ENCODE measurements at places on chromosomes 12 and 14.

- DNase-seq, result no peak
Observed at GRCh38 chr14:101186992-101187815, 283.7 kb upstream of the RTL1 start.

- DNase-seq, result no peak
Observed at GRCh38 chr14:28142400-28143015, 624.1 kb upstream of the FOXG1 start.

GRCh38 chr12:82351390-82351789 is 6.8 kb downstream of the CCDC59 start:
- no peak for DNase-seq

DNA sequence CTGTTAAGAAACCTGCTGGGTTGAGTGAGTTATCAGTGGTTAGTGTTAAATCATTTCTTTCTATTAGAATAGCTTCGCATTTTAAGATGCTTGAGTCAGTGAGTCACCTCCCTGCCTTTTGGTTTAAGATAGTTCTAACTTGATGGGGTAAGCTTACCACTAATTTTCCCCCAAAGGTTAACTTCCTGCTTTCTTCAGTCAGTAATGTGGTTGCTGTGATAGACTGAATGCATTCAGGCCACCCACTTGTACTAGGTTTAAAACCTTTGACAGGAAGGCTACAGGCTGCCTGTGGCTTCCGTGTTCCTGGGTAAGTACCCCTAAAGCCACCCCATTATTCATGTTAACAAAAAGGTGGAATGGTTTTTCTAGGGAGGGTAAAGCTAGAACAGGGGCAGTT is 25.3 kb downstream of the CLEC2A start:
- DNase-seq, result no peak

GRCh38 chr14:50109342-50109741 is 7.0 kb downstream of the VCPKMT start:
- no peak for DNase-seq

DNA sequence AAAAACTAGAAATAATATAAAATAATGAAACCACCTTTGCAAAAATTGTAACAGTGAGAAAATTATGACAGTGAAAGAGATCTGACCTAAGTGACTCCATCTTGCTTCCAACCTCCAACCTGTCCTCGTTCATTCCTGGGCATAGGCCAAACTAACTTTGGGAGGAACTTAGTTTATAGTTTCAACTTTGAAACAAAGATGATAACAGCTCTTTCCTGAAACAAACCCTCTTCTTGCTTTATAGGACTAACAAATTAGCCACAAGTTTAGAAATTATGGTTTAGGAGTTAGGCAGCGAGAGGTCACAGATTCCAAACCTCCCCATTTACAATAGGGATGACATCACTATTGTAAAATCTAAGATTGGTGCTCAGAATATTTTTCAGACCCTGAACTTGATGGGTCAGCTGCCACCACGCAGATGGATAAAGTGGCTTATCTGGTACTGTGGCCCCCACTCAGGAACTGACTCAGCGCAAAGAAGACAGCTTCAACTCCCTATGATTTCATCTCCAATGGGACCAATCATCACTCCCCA is 32.8 kb upstream of the OR10AD1 start:
- DNase-seq, result no peak

GRCh38 chr12:109458086-109458485 is 19.0 kb downstream of the KCTD10 start:
- DNase-seq, result no peak

- no peak for DNase-seq
Observed at GRCh38 chr12:20716037-20716436, 20.9 kb downstream of the SLCO1C1 start.

DNA sequence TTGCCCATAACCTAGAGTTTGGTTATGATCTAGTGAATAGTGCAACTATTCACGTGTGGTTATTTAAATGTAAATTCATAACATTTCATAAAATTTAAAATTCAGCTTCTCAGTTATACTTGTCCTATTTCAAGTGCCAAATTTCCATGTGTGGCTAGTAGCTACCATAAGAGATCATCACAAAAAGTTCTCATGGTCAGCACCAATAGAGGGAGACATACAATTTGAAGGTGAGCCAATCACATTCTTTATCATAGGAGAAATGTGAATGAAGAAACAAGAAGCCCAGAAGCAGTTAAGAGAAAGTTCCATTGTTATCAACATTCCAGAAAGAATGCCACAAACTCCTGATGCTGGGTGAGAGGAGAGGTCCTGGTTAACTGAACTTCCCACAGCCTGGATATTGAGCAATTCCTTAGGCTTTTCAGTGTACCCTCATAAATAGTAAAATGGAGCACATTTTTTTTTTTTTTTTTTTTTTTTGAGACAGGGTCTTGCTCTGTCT is 892.9 kb upstream of the USP15 start:
- DNase-seq, result no peak

DNA sequence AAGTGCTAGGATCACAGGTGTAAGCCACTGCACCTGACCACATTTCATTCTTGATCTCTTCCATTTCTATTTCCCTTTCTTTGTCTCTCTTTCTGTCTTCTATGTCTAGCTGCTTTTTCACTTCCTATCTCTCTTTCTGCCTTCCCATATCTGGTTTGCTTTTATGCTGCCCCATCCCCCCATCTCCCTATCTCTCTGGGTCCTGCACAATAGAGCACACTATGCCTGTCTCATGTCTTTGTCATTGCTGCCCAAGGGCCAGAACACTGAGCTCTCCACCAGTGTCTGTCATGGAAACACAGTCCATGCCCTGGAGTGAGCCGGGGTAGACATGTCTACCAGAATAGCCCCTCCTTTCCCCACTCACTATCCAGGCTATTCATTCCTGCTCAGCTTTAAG is 12.3 kb upstream of the RARG start:
- no peak for DNase-seq

DNA sequence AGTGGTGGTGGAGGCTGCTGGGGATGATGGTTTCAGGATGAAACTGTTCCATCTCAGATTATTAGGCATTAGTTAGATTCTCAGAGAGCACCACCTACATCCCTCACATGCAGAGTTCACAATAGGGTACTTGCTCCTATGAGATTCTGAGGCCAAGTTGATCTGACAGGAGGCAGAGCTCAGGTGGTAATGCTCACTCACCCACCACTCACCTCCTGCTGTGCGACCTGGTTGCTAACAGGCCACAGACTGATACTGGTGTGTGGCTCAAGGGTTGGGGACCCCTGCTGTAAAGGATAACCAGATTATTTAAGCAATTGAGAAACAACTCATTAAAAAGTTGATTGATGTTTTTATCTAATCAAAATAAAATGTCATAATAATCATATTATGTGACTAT is 248.5 kb downstream of the RERGL start:
- DNase-seq, result no peak

DNA sequence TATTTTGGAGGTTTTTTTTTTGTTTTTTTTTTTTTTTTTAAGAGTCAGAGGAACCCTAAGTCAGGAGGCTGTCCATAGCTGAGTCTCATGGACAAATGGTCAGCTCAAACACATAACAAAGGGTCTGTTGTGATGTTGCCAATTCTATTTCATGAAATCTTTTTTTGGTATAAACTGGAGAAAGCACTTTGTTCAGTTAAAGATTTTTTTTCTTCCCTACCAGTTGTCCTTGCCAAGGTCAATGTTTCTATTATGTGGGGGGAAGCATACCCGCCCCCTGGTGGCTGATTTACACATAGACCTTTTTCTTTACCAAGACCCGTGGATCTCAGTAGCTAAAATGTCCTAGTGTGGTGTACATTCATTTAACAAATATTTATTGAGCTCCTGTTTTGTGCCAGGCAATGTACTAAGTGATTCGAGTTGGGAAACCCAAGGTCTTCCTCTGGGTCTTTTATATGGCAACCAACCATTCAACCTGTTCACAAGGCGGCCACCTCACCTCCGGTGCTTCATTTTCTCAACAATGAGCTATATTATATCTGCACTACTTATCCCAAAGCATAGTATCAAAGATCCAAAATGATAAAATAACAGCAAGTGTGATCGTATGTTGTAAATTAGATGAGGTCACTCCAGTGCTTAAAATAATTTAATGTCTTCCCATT is 214.5 kb downstream of the PAH start:
- no peak for DNase-seq

GRCh38 chr14:51805541-51805940 is 54.9 kb upstream of the GNG2 start:
- no peak for DNase-seq

GRCh38 chr14:71833476-71833875 is 98.8 kb upstream of the RGS6 start:
- no peak for DNase-seq

- no peak for DNase-seq
Observed at GRCh38 chr12:29691161-29691854, 92.4 kb downstream of the TMTC1 start.

GRCh38 chr14:25120261-25120660 is 70.3 kb upstream of the STXBP6 start:
- DNase-seq, result no peak

GRCh38 chr12:68450947-68451260 is 118.7 kb upstream of the MDM1 start:
- DNase-seq, result no peak

DNA sequence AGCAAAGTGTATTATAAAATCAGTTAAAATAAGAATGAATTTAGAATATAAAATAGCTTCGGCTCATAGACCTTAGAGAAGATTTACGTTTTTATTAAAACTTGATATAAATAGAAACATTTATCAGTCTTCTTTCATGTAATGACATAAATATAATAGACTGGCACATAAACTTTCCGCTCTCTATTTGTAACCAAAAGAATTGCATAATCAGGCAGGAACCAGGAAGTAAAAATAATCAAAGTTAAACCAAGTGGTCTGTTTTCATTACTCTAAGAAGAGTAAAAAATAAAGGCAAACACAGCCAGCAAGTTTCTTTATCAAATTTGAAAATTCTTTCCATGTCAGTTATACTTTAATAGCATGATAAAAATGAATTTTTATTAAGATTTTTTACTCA is 46.3 kb upstream of the ATP2A2 start:
- DNase-seq, result no peak

GRCh38 chr12:106975993-106976658 is 10.8 kb downstream of the MTERF2 start:
- no peak for DNase-seq

- DNase-seq, result peak; percentile 59
Observed at GRCh38 chr12:4272424-4273272, 914 bp upstream of the CCND2 start.

DNA sequence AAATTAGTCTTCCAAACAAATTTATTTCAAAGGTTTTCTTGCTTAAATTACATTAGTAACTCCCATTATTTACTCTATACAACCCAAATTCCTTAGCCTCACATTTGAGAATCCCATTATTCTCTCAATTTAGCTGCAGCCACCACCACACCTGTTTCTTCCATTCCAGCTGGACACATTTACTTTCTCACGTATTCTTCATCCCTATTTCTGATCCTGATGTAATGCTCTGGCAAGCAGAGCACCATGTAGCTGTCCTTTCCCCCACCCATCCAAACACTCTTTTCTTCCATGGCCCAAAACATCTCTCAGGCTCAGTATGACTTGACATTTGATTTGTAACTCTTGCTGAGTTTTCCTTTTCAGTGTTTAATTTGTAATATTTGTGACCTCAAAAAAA is 240.2 kb upstream of the CLEC14A start:
- DNase-seq, result no peak

DNA sequence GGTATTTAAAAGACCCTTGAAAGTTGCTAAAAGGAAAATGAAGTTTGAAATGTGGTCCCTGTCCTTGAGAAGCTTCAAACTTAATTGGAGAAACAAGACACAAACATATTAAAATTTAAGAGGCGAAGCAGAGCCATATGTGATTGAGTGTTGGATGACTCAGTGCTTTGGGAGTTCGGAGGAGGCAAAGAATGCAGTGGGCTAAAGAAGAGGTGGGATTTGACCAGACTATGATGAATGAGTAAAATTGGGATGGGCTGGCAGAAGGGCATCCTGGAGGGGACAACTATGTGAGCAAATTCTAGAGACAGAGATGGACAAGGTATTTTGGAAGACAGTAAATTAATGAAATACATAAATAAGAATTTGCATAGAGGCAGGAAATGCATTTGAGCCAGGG is 358.6 kb downstream of the EGLN3 start:
- DNase-seq, result no peak

DNA sequence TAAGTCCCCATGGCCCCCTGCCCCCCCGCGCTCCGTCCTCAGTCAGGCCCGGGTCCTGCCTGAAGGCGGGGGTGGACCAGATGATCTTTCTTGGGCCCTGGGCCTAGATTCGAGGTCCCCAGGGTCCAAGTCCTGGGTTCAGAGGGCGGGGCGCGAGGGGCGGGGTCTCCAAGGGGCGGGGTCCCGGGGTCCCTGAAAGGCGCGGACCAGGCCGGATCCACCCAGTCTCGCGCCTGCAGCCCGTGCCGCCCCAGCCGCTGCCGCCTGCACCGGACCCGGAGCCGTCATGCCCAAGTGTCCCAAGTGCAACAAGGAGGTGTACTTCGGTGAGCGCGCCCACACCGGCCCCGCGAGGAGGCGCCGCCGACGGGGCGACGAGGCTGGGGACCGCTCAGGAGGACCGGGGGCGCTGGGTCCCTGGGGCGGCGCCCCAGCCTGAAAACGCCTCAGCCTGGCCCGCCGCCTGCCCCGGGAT is 325 bp downstream of the CRIP1 start:
- no peak for DNase-seq

DNA sequence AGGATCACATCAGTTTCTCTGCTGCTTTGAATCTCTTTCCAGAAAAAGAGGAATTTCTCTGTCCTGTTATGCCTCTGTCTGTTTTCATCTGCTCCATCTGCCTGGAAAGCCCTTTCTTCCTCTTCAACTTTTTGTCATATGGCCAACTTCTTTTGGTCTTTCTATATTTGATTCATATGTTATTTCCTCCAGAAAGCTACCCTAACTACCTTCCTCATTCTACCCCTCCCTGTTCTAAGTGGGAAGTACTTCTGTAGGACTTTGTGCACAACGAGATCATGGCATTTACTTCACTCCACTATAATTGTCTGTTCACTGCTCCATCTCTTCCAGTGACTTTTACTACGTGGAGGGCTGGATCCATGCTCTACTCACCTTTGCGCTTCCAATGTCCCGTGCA is 5.9 kb downstream of the CLEC4D start:
- no peak for DNase-seq

DNA sequence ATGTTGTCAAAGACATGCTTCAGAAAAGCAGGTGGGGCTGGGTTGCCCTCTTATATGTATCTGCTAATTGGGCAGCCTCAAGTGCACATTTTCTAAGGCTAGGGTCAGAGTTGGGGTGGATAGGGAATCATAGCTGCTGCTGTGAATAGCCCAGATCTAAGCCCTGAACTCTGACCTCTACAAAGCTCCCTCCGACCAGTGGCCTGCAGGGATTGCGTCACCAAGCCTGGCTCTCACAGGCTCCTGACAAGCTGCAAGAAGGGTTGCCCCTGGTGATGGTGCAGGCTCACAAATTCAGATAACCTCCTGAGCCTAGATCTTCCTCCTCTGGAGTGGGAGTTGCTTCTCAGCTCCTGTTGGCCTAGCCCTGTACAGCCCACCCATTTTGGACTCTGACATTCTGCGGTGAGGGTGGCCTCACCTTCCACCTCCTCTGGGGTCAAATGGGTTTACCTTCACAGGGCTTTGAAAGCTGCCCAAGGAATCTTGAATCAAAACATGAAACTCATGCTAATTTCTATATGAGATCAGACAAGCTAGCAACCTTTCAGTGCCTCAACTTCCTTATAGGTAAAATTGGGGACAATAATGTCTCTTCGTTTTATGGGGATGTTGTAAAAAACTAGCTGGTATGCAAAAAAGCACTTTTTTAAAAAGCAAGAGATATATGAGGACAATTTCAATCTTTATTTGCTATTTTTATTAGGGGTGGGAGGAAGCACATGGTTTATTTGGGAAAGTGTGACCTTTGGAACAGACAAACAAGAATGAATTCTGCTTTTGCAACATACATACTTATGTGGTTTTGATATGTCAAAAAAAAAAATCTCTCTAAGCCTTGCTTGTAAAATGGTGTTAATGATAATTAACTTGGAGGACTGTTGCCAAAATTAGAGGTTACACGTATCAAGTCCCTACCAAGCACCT is 4.9 kb upstream of the SUSD6 start:
- no peak for DNase-seq

All from stimulated activated CD4-positive, alpha-beta T cell treated with anti-CD3 and anti-CD28 coated beads, Interleukin-1b, Interleukin-23, amount 100 ng/mL, for 4 hours (primary cell).